Type B pancreatic cell (in vitro differentiated cells): ENCODE measurements at places on chromosomes 3 and 15. TPM values are rescaled to one million over a fixed set of nuclear protein-coding genes. Genes with fewer than 3 reads are reported as not detected.
A peak's percentile ranks its signal among the peaks of the same experiment; 100 is the strongest.

Gene CAMK2N2
- total RNA-seq: 1.9 TPM in 2 replicates

Gene VPS8
- 36.5 and 59.4 TPM in 2 replicates for total RNA-seq

Gene GOLGA8A
- 64.0 and 135 TPM in 2 replicates for total RNA-seq

Gene GOLGA8H
- 0.77 TPM in 1 of 2 replicates, not detected in the other for total RNA-seq

Gene SMAD6
- total RNA-seq: 27.0 and 31.7 TPM in 2 replicates

Gene USP50
- total RNA-seq: 0.48 TPM in 1 of 2 replicates, not detected in the other

DNA sequence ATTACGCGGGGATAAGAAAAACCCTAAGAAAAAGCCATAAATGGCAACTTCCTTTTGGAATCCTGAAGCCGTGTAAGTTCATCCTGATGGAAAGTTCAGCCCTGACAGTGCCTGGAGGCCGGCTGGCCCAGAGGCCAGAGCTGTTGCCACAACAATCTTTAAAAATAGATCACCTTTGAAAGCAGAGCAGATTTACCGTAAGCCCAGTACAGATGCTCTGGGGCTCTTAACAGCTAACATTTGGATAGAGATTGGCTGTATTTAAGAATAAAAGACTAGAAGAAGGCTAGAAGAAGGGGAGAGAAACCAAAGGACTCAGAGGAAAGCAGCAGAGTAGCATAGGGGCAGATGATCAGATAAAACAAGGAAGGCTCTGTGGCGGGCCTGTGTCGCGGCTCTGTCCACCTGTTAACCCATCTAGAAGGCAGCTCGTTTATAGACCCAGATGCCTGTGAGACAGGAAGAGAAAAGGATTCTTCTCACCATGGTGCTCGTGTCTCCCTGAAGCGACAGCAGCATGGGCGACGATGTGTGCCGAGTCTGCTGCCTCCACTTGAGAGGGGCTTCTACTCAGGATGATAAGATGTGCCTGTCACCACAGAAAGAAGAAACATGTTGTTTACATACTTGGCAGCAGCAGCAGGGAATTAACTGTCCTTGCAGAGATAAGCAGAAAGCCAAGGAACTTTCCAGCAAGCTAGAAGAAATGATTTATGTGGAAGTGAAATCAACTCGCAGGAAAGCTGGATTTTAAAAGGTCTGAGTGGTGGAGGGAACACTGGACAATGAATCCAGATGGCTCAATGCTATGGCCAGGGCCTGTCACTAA is 69.9 kb downstream of the SYNM start:
- H3K4me1 ChIP-seq: peaks cover 10% of the 10 kb centered on the region
- peaks cover 11% of the 10 kb centered on the region for H3K36me3 ChIP-seq
- no peak overlapping the region for H3K4me3 ChIP-seq
- no peak overlapping the region for H3K27ac ChIP-seq
- DNase-seq: no peak

DNA sequence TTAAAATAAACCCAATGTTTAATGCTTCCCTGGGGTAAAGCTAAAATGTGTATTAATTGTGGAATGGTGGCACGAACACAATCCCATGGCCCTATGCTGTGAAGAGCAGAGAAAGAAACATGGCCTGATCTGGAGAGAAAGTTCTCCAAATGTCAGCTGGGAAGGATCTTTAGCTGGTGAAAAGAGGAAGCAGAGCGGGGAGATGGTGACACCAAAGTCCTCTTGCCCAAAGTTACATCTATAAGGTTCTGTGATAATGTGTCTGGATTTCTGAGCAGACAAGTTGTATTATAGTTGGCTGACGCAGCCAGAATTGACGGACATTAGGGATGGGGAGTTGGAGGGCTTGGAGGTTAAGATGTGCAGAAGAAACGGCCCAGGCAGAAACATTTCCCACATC is 196.2 kb downstream of the CHST2 start:
- H3K27me3 ChIP-seq: peaks cover 14% of the 10 kb centered on the region
- DNase-seq: no peak
- H3K36me3 ChIP-seq: peaks cover 1% of the 10 kb centered on the region
- H3K4me1 ChIP-seq: peaks cover 23% of the 10 kb centered on the region

DNA sequence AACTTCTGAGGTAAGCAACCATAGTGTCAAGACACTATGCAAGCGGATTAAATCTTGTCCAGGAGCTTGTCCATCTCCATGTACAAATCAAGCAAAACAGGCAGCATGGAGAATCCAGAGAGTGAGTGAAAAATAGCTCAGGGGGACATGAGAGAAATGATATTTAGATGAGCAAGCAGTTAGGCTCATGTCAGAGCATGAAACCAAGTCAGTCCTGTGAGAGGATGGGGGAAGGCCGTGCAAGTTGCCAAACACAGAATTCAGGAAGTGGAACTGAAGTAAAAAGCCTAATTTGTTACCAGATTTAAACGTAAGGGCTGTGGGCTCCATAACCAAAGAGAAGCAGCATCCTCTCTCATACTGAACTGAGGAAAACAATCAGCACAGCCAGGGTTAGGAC is 995.9 kb downstream of the MCTP2 start:
- no peaks in the 10 kb centered on the region for H3K27me3 ChIP-seq
- H3K27ac ChIP-seq: peak overlapping the region; percentile 84
- DNase-seq: no peak
- peak overlapping the region; percentile 61 for H3K4me3 ChIP-seq

- no peaks in the 10 kb centered on the region for H3K36me3 ChIP-seq
- no peaks in the 10 kb centered on the region for H3K27me3 ChIP-seq
- H3K27ac ChIP-seq: no peak overlapping the region
- H3K4me3 ChIP-seq: no peak overlapping the region
- peaks cover 18% of the 10 kb centered on the region for H3K4me1 ChIP-seq
Measured at GRCh38 chr3:182500289-182500688, 293.0 kb upstream of the ATP11B start.

GRCh38 chr3:45210308-45211041 is 15.6 kb downstream of the TMEM158 start:
- H3K27ac ChIP-seq: peak overlapping the region; percentile 78
- H3K4me1 ChIP-seq: peaks cover 14% of the 10 kb centered on the region
- H3K4me3 ChIP-seq: no peak overlapping the region
- peaks cover 11% of the 10 kb centered on the region for H3K27me3 ChIP-seq
- DNase-seq: peak; percentile 80

DNA sequence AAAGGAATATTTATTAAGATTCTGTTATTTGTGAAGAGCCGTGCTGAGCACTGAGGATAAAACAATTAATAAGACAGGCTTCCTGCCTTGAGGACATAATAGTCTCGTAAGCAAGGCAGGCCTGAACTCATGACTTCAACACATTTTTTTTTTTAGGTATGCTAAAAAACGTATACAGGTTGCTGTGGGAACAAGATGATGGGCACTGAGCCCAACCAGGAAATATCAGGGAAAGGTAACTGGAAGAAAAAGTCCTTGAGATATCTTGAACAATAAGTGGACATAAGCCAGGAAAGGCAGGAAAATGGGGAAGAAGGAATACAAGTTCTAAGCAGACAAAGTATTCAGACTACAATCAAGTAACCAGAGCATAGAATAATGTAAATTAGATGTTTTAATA is 26.1 kb downstream of the CERS3 start:
- H3K4me3 ChIP-seq: no peak overlapping the region
- DNase-seq: no peak
- H3K27me3 ChIP-seq: peaks cover 3% of the 10 kb centered on the region
- no peaks in the 10 kb centered on the region for H3K36me3 ChIP-seq
- H3K4me1 ChIP-seq: no peaks in the 10 kb centered on the region
- no peak overlapping the region for H3K27ac ChIP-seq

- H3K4me3 ChIP-seq: no peak overlapping the region
- no peak overlapping the region for H3K27ac ChIP-seq
- no peaks in the 10 kb centered on the region for H3K36me3 ChIP-seq
- H3K27me3 ChIP-seq: peaks cover 8% of the 10 kb centered on the region
Measured at GRCh38 chr3:43222590-43222989, 63.8 kb upstream of the SNRK start.

GRCh38 chr3:61828184-61828874 is 267.0 kb downstream of the PTPRG start:
- H3K36me3 ChIP-seq: no peaks in the 10 kb centered on the region
- no peaks in the 10 kb centered on the region for H3K27me3 ChIP-seq
- DNase-seq: no peak

- no peaks in the 10 kb centered on the region for H3K27me3 ChIP-seq
- H3K36me3 ChIP-seq: no peaks in the 10 kb centered on the region
- DNase-seq: no peak
- no peak within 1 kb of the TSS for H3K4me3 ChIP-seq
Measured at GRCh38 chr15:23447107-23447500, at the start of gene GOLGA6L2. TSS of gene GOLGA6L2 (minus strand) at chr15:23447243. CDS start at chr15:23447181, 62 bp downstream.

GRCh38 chr3:153180860-153181372 is 18.9 kb downstream of the RAP2B start:
- no peaks in the 10 kb centered on the region for H3K27me3 ChIP-seq
- H3K27ac ChIP-seq: no peak overlapping the region
- no peak for DNase-seq

DNA sequence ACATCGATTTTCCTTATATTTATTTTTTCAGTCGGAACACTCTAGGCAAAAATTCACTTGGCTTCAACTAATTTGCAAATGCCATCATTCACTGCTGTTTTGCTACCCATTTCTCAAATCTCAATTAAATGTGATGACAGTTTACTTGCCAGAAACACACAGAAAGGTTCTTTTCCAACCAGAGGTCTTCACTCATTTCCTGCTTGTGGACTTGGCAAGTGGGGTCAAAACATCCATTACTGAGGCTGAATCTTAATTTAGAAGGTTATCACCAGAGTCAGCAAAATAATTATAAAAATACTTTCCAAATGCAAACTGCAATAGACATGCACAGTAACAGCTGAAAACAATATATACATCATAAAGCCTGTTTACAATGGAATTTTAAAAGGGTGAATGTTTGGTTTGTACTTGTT is 625.4 kb upstream of the TBL1XR1 start:
- H3K36me3 ChIP-seq: no peaks in the 10 kb centered on the region
- peaks cover 49% of the 10 kb centered on the region for H3K4me1 ChIP-seq
- no peak for DNase-seq
- no peak overlapping the region for H3K27ac ChIP-seq
- no peaks in the 10 kb centered on the region for H3K27me3 ChIP-seq

DNA sequence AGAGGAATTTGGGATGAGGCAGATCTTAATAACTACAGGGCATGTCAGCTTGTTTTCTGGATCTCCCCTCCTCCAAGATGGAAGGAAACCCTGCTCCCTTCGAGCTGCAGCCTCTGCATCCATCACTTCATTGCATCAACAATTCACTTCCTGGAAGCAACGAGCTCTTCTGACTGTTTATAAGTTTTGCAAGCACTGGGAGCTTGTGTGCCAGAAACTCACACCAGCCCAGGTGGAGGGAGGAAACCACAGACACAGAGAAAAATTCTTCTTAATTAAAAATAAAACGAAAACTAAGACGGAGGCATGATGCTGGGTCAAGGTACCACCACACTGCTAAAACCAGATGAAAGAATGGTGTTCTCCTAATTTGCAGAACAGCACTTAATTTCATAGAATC is 10.6 kb downstream of the LRIG1 start:
- no peak for DNase-seq
- peaks cover 69% of the 10 kb centered on the region for H3K4me1 ChIP-seq
- no peak overlapping the region for H3K4me3 ChIP-seq

- no peaks in the 10 kb centered on the region for H3K4me1 ChIP-seq
- H3K36me3 ChIP-seq: no peaks in the 10 kb centered on the region
- no peak overlapping the region for H3K27ac ChIP-seq
- DNase-seq: no peak
Measured at GRCh38 chr3:151445273-151446001, 15.4 kb downstream of the IGSF10 start.

GRCh38 chr3:114872050-114872449 is 275.0 kb downstream of the ZBTB20 start:
- no peak overlapping the region for H3K27ac ChIP-seq
- H3K4me1 ChIP-seq: no peaks in the 10 kb centered on the region
- no peak overlapping the region for H3K4me3 ChIP-seq
- H3K36me3 ChIP-seq: no peaks in the 10 kb centered on the region
- no peaks in the 10 kb centered on the region for H3K27me3 ChIP-seq

GRCh38 chr3:132756108-132756650 is 34.0 kb upstream of the NPHP3 start:
- H3K27ac ChIP-seq: no peak overlapping the region
- H3K4me3 ChIP-seq: no peak overlapping the region
- no peaks in the 10 kb centered on the region for H3K36me3 ChIP-seq
- no peaks in the 10 kb centered on the region for H3K27me3 ChIP-seq

DNA sequence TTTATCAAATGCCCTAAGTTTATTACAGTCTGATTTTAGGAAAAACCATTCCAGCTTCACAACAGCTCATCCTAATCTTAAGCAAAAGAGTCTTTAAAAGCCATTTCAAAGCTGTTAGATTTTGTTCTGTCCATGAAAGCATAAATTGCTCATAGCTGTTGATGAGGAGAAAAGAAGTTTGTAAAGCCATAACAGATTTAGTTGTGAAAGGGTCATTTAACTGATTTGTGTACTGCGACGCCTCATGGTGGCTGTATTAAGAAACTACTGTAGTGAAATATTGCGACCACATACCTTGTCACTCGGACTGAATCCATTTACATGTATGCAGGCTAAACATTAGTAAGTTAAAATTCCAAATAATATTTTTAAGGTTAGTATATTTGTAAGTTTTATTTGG is 20.9 kb downstream of the BBX start:
- no peak overlapping the region for H3K4me3 ChIP-seq
- peaks cover 6% of the 10 kb centered on the region for H3K36me3 ChIP-seq
- H3K27me3 ChIP-seq: no peaks in the 10 kb centered on the region
- no peak overlapping the region for H3K27ac ChIP-seq
- no peak for DNase-seq
